Tibial artery (tissue), 4 donors: ENCODE measurements at places on chromosomes 12 and 14.

- DNase-seq = no peak
Measured at GRCh38 chr14:24382064-24382371, 14.0 kb downstream of the NFATC4 start.

DNA sequence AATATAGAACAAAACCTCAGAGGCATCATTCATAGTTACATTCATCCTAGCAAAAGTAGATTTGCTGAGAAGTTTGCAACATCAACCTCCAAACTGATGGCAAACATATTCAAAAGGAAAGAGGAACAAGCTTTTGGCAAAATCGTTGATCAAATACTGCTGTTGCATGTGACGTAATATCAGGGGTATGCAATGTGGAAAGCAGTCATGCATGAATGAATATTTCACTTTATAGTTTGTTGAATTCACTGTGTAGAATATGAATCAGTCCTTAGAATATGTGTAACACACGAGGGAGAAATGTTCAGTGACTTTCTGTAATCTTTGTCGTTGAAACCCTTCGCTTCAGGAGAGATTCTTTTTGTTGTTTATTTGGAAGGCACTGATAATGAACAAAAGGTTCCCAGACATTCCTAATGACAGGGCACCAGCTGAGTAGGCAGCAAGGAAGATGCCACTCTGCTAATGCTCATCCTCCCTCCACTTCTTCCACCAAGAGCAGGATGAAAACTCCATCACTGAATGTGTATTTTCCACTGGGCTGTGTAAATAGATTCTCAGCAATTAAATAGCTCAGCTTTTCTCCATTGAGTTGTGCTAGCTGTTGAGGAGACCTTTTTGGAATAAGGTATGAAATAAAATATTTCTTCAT, 126.1 kb downstream of the PELI2 start:
- DNase-seq = no peak

GRCh38 chr14:104796687-104797081, 1.1 kb upstream of the AKT1 start:
- DNase-seq = no peak

DNA sequence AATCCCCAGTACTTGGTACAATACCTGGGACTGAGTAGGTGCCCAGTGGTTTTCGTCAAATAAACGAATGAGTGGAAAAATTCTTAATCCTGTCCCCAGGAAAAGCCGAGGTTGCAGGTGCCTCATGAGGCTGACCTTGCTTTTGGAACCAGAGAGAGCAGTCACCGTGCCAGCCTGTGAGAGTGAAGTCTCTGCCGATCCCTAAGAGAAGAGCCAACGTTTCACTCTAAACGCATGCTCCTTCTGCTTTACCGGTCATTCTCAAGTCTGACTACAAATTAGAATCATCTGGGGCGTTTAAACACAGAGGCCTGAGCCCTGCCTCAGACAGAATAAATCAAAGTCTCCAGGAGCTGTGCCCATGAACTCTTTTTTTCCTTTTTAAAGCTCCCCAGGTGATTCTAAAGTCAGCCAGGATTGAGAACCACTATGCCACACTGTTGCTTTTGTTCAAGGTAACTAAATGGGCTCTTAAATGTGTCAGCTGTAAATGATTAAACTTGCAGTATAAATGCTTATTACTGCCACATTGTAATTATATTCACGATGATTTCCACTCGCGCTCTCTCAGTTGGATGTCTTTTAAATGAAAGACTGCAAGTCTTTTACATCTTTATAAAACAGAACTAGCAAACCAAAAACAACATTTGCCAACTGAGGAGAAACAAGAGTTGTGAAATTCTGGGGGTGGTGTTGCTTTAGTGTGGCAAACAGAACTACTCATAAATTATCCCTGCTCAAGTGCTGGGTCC, 26.9 kb downstream of the TCP11L2 start:
- DNase-seq = no peak

DNA sequence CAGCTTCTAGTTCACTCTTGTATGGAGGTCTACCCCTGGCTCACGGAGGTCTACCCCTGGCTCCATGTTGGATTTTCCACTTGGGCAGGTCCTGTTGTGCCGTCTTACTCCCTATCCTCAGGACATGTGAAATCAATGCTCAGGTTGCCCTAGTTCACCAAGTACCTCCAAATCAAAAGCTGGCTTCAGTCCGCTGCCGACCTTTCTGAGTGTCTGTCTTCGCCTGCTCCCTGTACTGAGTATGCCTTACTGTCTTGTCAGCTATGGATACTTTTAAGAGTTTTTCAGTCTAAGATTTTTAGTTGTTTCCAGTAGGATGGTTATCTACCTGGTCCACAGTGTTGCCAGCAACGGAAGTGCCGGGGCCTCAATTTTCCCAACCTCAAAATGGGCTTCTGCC, 40.1 kb upstream of the BCL11B start:
- no peak for DNase-seq

DNA sequence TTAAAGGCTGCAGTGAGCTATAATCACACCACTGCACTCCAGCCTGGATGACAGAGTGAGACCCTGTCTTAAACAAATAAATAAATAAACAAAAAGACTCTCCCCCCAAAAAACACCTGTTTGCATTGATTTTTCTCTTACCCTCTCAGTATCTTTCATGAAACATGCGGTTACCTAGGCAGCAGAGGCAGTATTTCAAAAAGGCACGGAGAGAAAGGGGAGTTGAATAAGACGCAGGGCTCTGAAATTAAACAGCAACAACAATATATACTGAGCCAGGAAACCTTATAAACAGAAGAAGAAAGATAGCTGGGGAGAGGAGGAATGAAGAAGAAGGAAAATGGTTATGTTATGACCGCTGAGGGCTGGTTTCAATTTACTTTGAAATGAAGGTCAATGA, 277.6 kb downstream of the BTG1 start:
- DNase-seq = no peak

DNA sequence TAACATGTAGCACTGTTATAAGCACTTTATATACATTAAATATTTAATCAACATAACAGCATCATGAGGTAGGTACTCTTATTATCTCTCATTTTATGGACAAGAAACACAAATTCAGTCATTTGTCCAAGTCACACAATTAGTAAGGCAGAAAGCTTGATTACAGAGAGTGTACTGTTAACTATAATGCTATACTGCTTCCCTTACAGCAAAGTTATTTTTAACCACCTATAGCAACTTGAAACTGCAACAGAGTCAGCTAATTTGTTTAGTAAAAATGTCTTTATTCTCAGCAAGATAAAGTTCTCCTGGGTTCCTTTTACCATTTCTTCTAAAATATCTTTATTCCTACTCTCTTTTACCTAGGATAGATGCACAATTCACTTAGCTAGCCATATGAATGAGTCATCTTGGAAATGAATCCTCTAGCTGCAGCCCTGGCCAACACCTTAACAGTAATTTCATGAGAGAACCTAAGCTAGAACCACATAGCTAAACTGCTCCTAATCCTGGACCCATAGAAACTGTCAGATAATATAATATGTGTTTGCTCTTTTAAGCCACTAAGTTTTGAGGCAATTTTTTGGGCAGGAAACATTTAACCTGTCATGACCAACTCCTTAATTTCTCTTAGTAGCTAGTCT, 90.2 kb upstream of the HECTD1 start:
- no peak for DNase-seq

DNA sequence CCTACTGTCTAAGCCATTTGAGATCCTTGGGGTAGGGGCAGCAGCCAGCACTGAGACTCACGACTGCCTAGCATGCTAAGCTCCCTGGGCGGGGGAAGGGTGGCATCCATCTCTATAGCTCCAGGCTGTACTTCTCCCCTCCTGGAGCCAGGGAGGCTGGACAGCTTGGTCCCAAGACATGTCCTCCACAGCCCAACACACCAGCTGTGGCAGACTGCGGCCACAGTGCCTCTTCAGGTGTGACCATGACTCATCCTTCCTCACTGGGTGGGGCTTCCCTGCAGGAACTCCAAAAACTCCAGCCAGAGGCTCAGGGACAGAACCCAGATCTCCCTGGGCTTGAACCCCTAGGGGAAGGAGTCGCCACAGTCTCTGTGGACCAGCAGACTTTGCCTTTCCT, 193.9 kb downstream of the GPHN start:
- no peak for DNase-seq

DNA sequence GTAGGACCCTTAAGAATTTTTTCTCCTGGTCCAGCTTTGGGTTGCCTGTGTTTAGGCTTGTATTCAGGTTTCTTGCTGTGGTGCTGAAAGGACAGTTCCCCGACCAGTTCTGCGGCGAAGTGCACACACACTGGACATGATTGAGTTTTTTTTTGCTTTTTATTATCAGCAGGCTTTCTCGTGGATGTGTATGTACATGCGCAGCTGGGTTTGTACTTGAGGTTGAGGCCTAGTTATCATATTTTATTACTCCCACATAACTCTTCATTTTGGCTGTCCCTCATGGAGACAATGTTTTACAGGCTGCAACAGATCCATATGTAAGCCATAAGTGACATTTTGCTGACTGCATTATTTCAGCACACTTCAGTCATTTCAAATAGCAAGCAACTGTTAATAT, 2.5 kb downstream of the SCN8A start:
- DNase-seq = no peak

DNA sequence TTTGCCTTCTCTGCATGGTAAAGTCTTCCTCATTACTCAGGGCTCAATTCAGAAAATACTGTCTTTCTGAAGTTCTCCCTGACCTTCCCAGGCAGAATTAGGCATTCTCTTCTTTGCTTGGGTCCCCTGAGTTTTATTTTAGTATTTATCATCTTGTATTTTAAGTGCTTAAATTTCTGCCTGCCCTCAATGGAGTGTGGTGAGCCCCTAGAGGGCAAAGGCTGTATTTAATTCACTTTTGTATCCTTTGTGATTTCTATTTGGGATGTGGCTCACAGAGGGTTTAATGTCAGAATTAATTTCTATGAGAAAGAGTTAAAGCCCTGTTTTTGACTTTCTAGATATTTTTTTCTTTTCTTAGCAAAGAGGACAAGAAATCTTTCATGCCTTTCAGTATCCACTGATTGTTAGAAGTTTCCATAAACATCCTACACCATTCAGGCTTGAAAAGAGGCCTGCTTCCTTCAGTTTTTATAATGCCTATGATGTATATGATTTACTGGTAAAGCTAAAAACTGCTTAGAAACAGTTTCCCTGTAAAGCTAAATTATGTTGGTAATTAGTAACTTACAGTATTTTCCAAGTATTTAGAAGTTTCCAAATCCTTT, 55.6 kb upstream of the PTPRB start:
- DNase-seq = no peak

DNA sequence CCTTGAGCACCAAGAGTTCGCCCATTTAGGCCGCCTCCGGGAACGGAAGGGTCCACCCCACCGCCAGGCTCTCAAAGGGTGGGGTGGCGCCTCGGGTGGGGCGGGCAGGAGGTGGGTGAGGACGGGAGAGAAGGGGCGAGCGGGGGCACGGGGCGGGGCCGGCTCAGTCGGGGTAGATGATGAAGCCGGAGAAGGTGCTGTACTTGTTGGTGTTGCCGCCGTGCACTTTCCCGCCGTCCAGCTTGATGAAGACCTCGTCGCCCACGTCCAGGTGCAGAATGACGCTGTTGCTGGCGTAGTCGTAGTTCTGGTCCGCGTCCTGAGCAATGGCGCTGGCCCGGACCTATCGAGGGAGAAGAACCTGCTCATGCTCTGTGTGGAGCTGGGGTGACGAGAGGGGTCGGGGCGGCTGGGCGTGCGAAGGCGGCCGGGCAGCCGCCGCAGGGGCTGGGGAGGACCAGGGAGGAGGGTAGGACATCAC, 4.1 kb downstream of the C1QL4 start:
- DNase-seq = no peak

DNA sequence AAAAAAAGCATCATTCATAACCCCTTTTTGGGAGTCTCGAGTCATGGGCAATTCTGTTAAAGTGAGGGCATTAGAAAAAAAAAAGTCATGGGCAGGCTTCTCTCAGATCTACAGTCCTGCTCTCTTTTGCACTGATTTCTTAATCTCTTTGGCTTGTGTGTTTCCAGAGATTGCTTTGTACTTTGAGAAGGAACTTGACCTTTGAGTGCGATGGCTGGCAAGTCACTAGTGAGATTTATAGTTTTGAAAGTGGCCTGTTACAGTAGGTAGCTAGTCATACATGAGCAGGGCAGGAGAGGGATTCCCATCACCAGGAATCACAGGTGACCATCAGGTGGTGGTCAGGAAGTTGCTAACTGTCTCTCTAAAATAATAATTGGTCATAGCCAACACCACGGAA, 119.6 kb downstream of the KCNMB4 start:
- no peak for DNase-seq

GRCh38 chr14:103483600-103483999, 39.0 kb downstream of the CKB start:
- no peak for DNase-seq

- DNase-seq = peak; percentile 90
Measured at GRCh38 chr12:14841761-14842160, 1.6 kb downstream of the ART4 start.

GRCh38 chr12:7450667-7451066, 6.7 kb upstream of the CD163L1 start:
- DNase-seq = no peak

GRCh38 chr12:120979862-120980696, 1.7 kb downstream of the HNF1A start:
- no peak for DNase-seq

DNA sequence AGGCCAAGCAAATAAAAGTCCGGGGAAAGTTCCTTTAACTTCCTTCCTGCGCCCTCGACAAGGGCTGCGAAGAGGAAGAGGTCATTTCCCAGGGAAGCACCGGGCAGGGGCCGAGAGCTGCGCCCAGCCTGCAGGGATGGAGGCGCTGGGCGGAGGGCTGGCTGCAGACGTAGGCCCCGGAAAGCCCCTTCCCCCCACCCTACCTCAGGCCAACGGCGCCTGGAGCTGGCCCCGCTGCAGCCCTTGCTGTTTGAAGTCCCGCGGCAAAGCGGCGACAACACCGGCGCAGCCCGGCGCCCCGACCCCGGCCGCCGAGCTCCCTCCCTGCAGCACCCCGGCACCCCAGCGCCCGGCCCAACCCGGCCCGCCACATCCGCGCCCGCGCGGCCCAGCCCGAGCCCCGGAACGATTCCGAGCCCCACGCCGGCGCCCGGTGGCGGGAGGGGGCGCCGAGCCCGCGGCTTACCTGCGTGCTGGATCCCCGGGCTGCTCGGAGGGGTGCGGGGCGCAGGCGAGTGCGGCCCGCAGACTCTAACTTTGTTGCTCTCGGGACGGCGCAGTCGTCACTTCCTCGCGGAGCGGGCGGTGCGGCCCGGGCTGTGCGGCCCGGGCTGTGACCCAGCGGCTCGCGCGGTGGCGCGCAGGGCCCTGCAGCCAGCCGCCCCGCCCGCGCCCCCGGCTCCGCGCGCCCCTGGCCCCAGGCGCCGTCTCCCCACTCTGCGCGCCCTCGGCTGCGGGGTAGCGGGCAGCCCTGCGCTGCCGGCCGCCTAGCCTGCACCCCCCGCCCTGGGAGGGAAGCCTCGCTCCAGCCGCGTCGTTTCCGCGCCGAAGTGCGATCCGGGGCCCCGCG, 64.8 kb upstream of the PTGR2 start:
- peak; percentile 85 for DNase-seq

GRCh38 chr14:69094481-69094880, 58.4 kb downstream of the DCAF5 start:
- DNase-seq = no peak
